ENCODE measurements at places on chromosomes 2 and 18.

DNA sequence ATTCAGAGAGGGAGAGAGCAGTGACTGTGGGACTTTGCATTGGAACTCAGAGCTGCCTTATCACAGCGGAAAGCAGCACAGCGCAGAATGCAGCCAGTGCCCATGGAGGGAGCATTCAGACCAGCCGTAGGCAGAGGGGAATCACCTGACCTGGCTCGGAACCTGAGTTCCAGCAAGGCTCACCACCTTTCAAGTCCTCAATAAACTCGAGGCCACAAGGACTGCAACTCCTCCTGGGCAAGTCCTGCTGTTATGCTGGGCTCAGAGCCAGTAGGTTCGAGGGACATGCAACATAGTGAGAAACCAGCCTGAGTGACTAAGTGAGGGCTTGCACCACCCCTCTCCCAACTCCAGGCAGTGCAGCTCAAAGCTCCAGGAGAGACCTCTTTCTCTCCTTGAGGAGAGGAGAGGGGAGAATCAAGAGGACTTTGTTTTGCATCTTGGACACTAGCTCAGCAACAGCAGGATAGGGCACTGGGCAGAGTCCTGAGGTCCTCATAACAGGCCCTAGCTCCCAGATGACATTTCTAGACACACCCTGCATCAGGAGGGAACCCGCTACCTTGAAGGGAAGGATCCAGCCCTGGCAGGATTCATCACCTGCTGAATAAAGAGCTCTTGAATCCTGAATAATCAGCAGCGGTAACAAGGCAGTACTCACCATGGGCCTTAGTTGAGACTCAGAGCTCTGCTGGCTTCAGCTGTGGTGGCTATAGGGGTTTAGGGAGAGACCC lies 136.8 kb upstream of the OTOS start:
- no peak for DNase-seq

GRCh38 chr2:12169721-12170120 lies 423.3 kb downstream of the LPIN1 start:
- no peak for DNase-seq

DNA sequence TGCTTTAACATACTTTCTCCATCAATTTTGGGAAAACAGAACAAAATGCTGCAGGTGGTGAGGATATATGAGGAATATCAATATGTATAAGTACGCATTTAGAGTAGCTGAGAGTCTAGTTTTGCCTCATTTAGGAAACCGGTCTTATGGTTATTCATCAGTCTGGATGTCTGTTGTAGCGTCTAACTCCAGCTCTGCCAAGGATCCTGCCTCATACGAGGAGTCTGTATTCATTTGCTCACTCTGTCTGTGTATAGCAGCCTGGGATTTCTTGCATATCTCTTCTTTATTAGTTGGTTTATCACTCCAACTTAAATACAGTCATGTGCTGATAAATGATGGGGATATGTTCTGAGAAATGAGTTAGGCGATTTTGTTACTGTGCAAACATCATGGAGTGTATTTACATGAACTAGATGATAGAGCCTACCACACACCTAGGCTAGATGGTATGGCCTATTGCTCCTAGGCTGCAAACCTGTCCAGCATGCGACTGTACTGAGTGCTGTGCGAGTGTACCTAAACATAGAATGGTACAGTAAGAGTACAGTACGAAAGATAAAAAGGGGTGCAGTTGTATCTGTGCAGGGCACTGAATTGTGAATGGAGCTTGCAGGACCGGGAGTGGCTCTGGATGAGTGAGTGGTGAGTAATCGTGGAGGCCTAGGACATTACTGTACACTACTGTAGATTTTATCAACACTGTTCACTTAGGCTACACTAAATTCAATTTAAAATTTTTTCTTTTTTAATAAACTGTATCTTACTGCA lies 148.1 kb downstream of the ZNF407 start:
- no peak for DNase-seq

- no peak for DNase-seq
These were observed 13.0 kb downstream of the ANTXR1 start for GRCh38 chr2:69026026-69026425.

GRCh38 chr2:26670931-26671460 lies 21.5 kb upstream of the KCNK3 start:
- DNase-seq = no peak

GRCh38 chr2:80053522-80054345 lies 250.8 kb downstream of the LRRTM1 start:
- DNase-seq = no peak

GRCh38 chr2:31581124-31581795 lies 522 bp upstream of the SRD5A2 start:
- no peak for DNase-seq

- peak; percentile 6 for DNase-seq
These were observed 6.3 kb upstream of the ADGRF3 start for GRCh38 chr2:26352892-26353291.

- DNase-seq = no peak
These were observed 754.7 kb downstream of the BCL11A start for GRCh38 chr2:59798687-59799232.

DNA sequence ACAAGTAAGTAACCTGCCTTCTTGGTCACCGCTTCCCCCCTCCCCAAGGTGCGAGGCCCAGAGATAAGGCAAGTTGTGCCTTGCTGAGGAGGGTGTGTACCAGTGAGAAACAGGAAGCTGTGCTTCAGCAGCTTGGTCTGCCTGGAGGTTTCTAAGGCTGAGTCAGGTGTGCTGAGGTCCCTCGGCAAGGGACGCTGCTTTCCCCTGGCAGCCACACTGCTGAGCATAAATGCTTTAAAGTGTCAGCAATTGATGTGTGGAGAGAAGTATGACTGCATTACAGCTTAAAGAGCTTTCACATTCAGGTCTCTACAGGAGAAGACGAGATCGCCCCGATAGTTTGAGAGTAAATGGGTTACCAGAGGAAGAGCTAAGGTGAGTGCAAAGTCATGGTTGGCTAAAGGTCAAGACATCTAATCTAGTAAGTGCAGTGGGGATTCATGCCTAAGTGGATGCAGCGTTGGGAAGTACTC lies 86.9 kb downstream of the LIMS1 start:
- peak; percentile 69 for DNase-seq

GRCh38 chr2:126300348-126300747 lies 355.6 kb upstream of the GYPC start:
- DNase-seq = no peak

DNA sequence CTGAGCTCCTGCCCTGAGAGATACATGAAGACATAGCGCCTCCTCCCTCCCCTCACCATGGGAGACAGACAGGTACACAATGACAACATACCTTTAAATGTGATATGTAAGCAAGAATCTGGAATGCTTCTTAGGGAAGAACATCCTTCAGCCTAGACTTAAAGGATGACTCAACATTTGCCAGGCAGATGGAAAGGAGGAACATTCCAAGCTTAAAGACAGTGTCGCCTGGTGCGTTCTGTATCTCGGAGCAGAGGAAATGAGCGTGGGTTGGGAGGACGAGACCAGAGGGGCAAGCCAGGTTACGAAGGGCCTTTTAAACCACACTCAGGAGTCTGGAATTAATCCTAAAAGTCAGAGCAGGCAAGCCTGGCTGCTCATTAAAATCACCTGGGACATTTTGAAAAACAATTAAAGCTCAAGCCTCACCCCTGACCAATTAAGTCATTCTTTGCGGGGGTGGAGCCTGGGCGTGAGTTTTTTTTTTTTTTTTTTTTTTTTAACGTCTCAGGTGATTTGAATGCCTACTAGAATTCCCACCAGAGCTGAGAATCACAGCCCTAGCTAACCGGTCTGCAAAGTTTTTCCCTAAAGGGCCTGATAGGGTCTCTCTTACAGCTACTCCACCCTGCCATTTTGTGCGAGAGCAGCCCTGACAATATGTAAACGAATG lies 131.2 kb upstream of the SEC11C start:
- no peak for DNase-seq

DNA sequence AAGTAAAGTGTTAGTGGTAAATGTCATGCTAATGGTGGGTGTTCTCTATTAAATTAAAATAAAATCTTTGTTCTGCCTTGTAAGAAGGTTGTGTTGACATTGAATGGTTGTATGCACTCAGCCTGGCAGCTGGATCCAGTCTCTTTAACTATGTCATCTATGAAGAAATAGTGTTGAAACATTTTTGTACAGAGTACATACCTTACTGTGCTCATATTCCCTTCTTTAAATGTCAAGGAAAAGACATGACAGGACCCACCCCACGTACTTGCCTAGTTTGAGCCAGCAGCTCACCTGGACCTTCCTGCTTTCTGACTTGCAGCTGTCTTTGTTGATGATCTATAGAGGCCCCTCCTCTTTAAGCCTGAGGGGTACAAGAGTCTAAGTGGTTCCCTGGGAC lies 85.6 kb upstream of the ST3GAL5 start:
- no peak for DNase-seq
